ENCODE measurements at places on chromosomes 2 and 18.

DNA sequence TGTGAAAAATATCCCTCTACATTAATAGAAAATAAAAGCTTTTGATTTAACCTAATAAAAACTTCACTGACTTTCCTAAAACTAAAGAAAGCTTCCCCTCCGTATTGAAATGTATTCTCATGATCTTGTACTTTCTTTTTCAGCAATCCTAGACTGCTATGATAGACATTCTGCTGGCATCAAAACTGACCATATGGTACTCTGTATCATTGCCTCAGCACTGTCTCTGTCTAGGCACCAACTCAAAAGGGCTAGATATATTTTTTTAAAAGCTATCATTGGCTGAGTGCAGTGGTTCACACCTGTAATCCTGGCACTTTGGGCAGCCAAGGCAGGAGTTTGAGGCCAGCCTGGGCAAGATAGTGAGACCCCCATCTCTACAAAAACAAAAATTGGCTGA, 32.9 kb downstream of the CDKL4 start:
- DNase-seq = no peak

DNA sequence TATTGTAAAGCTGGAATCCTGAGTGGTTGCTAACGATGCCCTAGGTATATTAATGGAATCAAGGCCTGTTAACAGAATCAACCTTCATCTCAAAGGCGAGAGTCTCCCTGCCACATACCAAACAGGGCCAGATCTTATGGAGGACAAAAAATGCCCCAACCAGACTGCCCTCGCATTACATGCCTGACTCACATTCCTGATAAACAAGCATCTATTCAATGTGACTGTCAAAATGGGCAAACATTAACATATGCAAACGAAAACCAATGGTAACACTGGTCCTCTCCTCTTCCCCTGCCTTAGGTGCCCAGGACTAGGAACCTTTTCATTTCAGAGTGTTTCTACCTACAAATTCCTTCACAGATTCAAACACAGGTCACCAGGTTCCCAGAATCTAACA, 83.4 kb downstream of the COL6A3 start:
- DNase-seq = no peak

GRCh38 chr2:239146741-239147181, 254.1 kb downstream of the HDAC4 start:
- no peak for DNase-seq

DNA sequence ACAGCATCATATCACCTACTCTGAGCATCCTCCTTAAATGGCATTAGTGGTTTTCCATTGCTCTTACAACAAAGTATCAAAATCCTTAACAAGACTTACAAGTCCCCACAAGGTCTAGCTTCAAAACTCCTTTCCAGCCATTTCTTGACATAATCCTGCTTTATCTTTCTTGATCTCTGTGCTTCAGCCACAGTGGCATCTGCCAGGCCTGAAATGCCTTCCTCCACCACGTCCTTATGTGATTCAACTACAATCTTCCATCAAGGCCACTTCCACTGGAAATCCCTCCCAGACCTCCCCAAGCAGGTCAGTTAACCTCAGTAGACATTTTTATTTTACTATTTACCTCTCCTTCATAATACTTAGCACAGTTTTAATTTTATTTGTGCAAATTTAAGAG, 83.8 kb upstream of the CCDC150 start:
- no peak for DNase-seq

DNA sequence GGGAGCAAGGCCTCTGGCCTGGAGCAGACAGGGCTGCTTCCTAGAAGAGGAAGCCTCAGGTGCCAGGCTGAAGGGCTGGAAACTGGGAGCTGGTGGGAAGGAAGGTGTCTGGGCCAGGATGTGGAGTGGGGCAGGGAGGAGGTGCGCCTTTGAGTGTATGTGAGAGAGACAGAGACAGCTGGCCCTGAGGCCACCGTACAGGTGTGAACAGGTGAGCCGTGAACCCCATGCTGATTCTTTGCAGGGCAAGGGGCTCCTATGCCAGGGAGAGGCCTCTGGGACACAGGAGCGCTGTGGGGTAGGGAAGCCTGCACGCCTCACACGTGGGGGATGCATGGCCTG, 16.3 kb downstream of the ZFP36L2 start:
- DNase-seq = no peak

GRCh38 chr2:235709969-235710879, 216.4 kb downstream of the AGAP1 start:
- no peak for DNase-seq

DNA sequence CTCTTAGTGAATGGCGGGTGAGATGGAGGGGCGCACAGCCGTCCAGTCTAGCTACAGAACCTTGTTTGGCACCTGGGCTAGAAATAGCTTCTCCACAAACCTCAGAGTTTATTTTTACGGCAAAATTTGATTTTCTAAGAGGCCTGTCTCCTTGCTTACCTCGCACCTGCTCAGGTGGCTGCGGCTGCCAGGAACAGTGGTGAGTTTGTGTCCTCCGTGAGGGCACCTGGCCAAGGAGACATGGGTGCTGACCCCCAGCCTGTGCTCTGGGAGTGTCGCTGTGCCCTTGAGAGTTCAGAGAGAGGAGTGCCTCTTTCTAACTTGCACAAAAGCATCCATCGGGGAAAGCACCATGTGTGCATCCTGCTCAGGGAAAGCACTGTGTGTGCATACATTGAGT, 97.2 kb downstream of the KLHL29 start:
- no peak for DNase-seq

DNA sequence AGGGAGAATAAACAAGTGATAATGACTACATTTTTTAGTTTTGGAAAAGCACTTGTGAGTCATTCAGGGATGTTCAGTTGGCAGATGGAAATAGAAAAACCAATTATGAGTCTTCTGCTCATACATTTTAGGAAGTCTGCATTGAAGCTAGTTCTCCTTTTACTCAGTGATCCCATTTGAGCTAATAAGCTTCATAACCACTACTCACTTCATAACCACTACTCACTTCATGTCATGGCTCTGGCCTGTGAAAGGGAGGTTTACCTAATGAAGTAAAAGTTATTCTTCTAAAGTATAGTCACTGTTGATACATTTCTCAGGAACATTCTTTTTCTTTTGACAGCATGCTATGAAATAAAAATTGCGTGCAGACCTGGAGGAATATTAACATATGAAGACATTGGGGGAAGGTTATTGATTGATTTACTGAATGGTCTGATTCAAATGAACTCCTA, 948.7 kb downstream of the TSN start:
- DNase-seq = no peak

DNA sequence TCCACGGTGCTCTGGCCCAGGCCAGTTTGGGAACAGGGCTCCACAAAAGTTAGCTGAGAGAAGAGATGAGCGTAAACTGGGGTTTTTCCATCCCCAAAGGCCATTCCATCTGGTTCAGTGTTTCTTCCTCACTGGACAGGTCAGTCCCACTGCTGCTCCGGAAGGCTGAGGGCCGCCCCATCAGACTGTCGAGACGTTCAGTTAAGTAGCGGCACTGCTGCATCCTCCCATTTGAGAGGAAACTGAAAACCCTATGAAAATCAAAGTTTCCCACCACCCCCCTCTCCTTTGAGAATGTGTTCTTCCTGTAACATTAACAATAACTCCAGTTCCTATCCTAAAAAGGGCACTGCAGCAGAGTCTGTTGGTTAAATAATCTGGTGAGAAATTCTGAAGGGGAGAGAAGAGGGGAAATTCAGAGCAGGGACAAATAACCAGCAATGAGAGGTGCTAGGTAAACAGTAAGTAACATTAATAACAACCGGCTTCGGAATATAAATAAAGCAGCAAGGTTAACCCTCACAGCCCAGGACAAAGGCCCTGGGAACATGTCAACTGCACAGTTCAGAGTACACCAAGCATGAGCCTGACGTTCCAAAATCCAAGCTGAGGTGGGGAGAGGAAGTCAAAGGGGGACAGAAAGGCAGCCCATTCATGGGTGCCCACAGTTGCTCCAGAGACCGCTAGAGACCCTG, 55.4 kb downstream of the UXS1 start:
- no peak for DNase-seq

- DNase-seq = no peak
These were observed 14.8 kb downstream of the ATL2 start for GRCh38 chr2:38362232-38362631.

- DNase-seq = no peak
These were observed 269.1 kb upstream of the SIX3 start for GRCh38 chr2:44672431-44672830.

GRCh38 chr2:176205126-176205525, 16.7 kb downstream of the HOXD1 start:
- no peak for DNase-seq

GRCh38 chr2:28802975-28803429, 7.6 kb upstream of the SPDYA start:
- no peak for DNase-seq

- DNase-seq = no peak
These were observed 74.7 kb downstream of the EPC2 start for GRCh38 chr2:148719195-148719749.

- no peak for DNase-seq
These were observed 30.6 kb downstream of the HNRNPLL start for GRCh38 chr2:38572167-38572566.

DNA sequence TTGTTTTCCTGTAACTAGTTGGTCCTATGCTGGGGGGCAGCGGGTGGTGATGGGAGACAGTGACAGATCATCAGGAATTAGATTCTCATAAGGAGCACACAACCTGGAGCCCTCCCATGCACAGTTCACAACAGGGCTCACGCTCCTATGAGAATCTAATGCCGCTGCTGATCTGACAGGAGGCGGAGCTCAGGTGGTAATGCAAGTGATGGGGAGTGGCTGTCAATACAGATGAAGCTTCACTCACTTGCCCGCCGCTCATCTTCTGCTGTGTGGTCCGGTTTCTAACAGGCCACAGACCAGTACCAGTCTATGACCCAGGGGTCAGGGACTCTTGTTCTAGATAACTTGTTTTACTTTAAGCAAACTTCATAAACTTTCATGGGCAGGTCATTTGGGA, 205.3 kb upstream of the SLC14A2 start:
- DNase-seq = no peak

DNA sequence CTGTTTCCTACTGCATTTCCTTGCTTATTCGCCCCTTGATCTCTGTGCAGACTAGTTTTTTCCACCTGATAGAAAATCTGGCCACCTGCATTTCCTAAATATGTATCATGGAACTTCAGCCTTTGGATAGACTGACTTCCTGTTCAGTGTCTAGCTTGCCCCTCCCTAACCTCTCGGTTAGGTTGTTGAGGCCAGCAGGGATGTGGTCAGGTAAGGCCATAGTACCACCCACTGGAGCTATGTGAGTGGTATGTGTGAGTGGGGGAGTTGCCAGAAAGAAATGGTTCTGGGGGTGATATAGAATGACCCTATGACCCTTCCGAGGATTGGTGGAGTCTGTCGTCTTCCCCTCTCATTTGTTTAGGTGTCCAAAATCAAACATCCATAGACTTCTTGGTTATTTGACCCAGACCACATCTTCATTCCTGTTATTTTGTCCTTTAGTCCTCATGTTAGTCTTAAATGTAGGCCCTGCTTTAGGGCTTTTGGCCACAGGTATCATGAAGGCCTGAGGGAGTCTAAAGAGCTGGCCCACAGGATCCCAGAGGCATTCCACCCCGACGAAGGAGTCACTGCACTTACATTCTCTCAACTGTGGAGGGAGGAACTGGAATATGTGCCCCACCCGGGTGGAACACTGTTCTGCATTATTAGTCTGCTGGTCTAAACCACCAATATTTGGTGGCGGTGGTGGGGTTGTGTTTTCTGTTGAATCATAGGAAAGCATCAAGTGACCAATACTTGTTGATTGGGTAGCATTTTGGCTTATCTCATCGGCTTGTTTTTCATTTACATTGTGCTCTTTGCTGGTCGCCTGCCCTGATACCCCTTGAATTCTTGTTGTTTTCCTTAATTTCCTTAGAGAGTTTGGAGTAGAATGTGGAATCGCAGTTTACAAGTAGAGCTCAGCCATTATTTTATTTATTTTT, 21.9 kb downstream of the CAB39 start:
- DNase-seq = no peak

- no peak for DNase-seq
These were observed 90.5 kb upstream of the MSH2 start for GRCh38 chr2:47312491-47312850.

- DNase-seq = no peak
These were observed 51.4 kb downstream of the REEP1 start for GRCh38 chr2:86285981-86286380.

DNA sequence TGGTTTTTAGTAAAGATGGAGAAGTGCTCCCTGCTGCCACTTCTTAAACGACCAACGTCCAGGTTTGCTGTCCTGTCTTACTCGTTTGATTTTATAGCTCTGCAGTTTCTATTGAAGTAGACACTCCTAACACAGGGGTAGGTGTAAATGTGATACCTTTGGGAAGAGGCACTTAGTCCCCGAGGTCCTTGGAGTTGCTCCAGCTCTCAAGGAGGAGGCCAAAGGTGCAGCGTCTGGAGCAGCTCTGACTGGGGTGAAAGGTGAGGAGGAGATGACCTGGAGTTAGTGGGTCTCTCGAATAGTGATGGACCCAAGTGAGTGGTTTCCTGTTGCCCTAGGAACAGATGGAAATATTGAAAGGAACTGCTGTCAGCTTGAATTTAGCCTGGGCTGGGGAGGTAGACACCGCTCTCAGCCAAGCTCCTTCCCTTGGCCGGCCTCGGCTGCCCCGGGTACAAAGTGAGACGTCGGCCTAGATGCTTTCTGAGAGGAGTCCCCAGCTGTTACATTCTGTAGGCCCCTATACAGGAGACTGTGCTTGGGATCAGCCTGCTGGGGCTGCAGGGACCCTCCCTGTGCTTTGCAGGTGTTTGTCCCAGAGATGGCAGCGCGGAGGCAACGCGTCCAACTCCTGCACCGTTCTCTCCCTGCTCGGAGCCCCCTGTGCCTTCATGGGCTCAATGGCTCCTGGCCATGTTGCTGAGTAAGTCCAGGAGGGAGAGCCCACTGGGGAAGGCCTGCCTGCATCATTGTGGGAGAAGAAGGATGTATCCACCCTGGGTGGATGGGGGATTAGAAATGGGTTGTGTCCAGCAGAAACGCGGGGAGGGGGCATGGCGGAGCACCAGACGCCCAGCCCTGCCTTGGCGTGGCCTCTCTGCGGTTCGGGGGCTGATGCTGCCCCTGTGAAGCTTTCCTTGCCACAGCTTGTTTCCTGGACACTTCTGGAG, 5.4 kb downstream of the KHK start:
- DNase-seq = no peak

GRCh38 chr2:45134014-45134413, 124.8 kb upstream of the SIX2 start:
- no peak for DNase-seq

DNA sequence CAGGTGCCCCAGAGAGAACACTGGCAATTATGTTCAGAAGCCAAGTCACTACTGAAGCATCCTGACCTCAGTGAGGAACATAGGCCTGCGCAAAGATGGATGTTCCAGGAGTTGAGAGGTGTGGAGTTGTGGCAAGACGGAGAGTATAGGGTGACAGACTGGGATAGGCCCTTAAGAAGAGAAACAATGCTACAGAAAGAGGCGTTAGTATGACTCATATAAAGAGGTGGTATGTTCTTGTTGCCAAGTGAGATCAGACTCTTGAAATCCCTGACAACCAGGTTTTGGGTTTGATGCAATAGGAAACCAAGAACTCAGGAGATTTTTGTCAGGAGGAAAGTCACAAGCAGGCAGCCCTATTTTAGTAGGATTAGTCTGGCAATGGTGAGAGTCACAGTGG, 185.6 kb downstream of the RIT2 start:
- no peak for DNase-seq
